ENCODE measurements at places on chromosomes 7 and 10.

GRCh38 chr10:58778966-58779365, 266.3 kb downstream of the BICC1 start:
- no peak for DNase-seq

DNA sequence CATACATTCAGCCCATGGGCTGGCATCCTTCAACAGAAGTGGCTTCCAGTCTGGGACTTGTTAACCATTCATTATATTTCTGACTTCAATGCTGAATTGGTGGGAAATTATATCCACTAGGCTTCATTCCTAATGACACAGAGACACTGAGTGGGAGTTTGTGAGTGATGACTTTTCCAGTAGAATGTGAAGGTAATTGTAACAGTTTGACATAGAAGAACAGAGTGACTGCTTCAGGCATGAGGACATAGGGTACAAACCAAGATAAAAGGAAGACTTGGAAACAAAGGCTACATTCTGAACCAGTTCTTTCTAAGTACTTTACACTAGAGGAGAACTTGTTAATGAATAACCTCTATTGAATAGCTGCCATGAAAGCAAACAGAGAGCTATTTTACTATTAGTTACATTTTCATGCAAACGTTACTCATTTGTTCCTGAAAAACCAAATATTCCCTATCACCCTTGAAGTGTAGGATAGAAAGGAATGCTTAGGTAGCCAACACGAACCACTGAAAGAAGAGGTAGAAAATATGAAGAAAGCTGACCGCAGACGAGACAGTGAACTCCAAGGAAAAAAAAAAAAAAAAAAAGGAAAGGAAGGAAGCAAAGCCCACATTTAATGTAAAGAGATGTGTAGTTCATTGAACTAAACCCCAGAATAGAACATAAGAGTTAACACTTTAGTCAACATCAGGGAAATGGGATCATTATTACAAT, 237.0 kb upstream of the SEMA3C start:
- DNase-seq, result no peak

GRCh38 chr7:104005197-104005596, 15.7 kb upstream of the RELN start:
- no peak for DNase-seq

GRCh38 chr10:114751856-114752255, 69.7 kb upstream of the FHIP2A start:
- DNase-seq, result no peak

- no peak for DNase-seq
Measured at GRCh38 chr10:117550599-117551329, 8.2 kb downstream of the EMX2 start.

- DNase-seq, result no peak
Measured at GRCh38 chr10:46327685-46328084, 40.9 kb downstream of the ANTXRL start.

GRCh38 chr10:90732581-90732980, 125.3 kb downstream of the HTR7 start:
- DNase-seq, result no peak

GRCh38 chr7:97015756-97016380, 8.8 kb downstream of the DLX5 start:
- DNase-seq, result no peak

- peak; percentile 38 for DNase-seq
Measured at GRCh38 chr10:18368682-18369081, 228.5 kb downstream of the CACNB2 start.

DNA sequence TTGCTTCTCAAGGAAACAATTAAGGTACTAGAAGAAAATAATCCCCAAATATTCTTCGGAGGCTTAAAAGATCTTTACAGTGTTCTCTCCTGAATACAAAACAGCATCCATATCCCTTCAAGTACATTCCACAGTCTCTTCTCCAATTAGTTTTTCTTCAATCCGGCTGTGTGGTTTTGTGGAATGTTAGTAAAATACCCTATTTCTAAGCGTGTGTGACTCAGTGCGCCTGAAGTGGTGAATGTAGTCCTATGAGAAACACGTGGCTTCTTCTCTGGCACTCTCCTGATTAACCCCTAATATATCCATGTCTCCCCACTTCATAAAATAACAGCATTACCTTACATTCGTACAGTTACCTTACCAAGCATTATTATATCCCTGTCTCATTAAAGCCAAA, 570.2 kb downstream of the ARL4A start:
- DNase-seq, result peak; percentile 4

- no peak for DNase-seq
Measured at GRCh38 chr10:79116801-79117723, 48.3 kb downstream of the ZMIZ1 start.

DNA sequence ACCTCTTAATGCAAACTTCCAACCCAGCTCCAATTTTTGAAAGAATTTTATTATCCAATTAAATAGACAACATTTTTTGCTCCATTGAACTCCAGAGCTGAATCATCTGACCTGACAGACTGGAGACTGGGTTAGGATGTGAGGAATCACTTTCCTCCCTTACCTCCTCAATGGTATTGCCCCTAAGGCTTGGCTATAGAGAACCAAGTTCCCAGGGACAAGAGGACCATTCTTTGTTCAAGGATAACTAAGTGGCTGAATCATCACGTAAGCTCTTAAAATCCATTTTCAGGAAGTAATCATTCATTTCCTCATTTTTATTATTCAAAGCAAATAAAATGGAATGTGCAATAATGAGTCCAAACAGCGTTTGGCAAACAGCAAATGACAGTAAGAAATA, 335.1 kb downstream of the GATA3 start:
- DNase-seq, result no peak

GRCh38 chr10:126924180-126924914, 19.1 kb downstream of the DOCK1 start:
- DNase-seq, result no peak

GRCh38 chr7:96449094-96449493, 127.2 kb upstream of the SLC25A13 start:
- DNase-seq, result no peak

All from fibroblast of skin of left quadriceps (primary cell).